ENCODE measurements at places on chromosomes 2 and 18. TPM values are rescaled to one million over a fixed set of nuclear protein-coding genes. Genes with fewer than 3 reads are reported as not detected.

GRCh38 chr2:195352581-195352980 is 304.4 kb upstream of the SLC39A10 start:
- DNase-seq, result no peak

DNA sequence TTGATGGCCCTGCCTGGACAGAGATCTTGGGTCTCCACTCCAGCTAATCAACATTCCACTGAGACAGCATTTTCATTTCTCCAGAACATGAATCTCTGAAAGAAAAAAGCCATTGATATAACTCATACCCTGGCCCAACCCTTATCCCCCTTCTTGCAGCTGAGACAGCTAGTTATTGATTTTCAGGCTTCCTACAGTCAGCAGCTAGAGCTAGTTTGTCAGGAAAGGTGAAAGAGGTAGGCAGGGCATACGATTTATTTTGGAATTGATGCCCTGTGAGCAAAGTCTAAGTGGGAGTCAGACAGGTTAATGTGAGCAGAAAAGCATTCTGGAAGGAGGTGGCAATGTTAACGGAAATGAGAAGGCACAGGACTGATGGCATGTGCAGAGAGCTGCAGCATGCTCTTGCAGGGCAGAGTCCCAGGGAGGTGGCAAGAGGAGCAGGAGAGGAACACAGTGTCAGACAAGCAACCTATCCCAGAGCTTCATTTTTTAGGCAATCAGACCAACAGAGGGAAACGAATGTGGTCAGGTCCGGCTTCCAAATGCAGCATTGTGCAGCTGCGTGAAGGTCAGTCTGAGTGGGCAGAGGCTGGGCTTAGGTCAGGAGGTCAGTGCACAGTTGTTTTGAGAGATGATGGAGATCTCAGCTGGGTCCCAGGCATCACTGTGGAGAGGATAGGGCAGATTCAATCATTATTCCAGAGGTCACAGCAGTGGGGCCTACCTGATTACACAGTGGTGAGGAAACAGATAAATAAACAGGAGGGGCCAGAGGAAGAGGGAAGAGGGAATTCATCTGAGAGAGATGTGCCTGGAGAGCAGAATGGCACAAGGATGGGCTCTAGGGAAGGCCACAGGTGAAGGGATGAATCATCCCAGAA is 134.8 kb downstream of the CMPK2 start:
- DNase-seq, result no peak

The OTOF gene
- total RNA-seq, result 12.4 TPM

DNA sequence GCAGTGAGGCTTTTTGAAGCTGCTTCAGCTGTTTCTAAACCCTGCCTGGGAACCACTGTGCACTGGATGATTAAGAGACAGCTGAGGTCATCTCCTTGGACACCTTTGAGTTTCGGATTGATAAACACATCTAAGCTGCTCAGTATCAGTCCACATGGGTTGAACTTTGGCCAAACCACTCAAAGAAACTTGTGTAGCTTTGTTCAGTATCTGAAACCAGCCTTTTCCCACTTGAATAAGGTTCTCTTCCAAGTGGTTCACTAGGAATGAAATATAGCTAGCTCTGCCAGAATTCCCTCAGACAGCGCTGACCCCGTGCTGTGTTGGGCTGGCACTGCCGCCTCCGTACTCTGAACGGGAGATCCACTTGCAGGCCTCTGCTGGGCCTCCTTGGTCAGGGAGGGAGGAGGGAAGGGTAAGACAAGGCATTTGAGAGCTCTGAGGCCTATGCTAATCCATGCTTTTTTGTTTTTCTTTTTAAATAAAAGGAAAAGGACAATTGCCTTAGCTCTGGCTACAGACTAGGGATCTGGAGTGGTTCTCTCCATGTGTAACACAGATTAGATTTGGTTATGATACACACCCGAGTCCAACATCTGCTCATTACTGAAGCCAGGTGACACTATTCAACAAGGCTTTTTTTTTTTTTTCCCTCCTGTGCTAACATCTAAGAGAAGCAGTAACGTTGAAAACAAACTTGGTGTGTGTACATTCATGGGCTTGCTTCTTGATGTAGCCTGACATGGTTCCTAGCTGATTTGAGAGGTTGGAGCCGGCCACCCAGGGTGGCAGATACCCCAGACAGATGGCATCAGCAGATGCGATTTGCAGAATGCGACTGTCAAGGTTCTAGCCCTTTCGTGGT is 67.7 kb downstream of the NCK2 start:
- DNase-seq, result peak; percentile 60

GRCh38 chr2:130920415-130921163 is 83.9 kb downstream of the ARHGEF4 start:
- peak; percentile 83 for DNase-seq

DNA sequence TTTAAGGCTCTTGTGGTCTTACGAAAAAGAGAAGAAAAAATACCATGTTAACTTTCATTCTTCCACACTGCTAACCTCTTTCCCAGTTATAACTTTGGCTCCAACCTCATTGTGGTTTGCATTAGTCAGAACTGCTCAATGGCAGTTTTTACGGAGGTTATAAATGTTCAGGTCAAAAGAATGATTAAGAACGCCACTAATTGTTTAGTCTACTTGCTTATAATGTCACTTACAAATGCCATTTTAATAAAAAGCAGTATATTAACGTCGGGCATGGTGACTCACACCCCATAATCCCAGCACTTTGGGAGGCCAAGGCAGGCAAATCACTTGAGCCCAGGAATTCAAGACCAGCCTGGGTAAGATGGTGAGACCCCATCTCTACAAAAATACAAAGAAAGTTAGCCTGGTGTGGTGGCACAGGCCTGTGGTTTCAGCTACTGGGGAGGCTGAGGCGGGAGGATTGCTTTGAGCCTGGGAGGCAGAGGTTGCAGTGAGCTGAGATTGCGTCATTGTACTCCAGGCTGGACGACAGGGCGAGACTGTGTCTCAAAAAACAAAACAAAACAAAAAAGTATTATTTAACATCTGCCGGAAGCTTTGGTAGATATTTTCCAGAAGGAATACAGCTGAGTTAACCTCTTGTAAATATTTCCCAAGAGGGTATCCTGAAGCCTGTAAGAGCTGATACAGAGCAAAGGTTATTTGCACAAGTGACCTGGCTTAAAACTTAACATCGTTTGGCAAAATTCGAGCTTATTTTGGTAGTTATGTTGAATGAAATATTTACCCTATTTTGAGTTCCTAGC is 5.1 kb downstream of the AGPS start:
- DNase-seq, result no peak

GRCh38 chr18:35991696-35992095 is 19.2 kb downstream of the RMP24 start:
- no peak for DNase-seq

- DNase-seq, result no peak
Measured at GRCh38 chr2:240231838-240232244, 91.4 kb upstream of the OTOS start.

GRCh38 chr2:134791616-134792015 is 46.8 kb upstream of the ACMSD start:
- DNase-seq, result no peak

The UGT1A6 gene
- 9.6 TPM for total RNA-seq

DNA sequence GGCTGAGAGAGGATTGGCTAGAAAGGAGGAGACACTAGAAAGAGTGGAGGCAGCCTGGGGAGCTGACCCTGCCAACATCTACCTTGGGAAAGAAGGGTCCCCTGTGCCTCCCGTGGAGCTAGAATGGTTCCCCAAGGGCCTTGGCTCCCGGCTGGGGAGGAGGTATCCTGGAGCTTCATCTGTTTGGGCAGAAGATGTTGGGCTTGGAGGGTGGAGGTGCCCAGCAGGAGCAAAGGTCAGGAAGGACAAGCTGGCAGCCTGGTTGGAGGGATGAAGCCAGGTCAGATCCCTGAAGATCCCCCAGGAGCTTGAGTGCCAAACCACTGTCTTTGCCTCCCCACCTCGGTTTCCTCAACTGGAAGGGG is 2.9 kb downstream of the ATP6V1B1 start:
- DNase-seq, result no peak

The ACOXL gene
- total RNA-seq, result not detected

- DNase-seq, result no peak
Measured at GRCh38 chr2:213958086-213958485, 452.8 kb upstream of the VWC2L start.

DNA sequence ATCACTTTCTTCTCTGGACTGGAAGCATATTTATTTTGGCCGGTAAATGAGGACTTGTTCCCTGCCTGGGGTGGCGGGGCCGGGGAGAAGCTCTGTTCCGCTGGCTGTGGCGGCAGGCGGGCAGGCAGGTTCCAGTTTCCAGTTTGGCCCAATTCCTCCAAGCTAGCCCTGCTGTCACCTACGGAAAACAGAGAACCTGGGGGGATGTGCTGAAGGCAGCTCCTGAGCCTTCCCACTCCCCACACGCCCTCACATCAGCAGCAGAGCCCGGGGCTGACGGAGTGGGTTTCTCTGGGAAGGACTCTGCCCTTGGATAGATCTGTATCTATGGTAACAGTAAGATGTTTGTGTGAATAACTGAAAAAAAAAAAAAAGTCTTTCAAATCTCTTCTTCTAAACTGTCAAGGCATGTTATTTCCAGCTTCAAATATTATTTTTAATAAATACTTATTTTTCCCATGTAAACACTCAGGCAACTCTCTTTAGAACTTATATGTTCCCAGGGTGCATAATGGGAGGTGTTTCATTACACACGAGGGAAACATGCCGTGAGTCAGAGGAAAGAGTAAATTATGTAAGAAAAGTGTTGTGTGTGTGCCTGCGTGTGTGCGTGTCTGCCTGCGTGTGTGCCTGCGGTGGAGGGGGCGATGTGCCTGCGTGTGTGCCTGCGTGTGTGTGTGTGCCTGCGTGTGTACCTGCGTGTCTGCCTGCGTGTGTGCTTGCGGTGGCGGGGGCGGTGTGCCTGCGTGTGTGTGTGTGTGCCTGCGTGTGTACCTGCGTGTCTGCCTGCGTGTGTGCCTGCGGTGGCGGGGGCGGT is 116.1 kb upstream of the ZNF516 start:
- peak; percentile 59 for DNase-seq

GRCh38 chr18:73841661-73842060 is 306.0 kb downstream of the FBXO15 start:
- no peak for DNase-seq

The SERPINB10 gene
- 7.0 TPM for total RNA-seq

- no peak for DNase-seq
Measured at GRCh38 chr2:120283649-120284048, 31.0 kb downstream of the RALB start.

GRCh38 chr2:46290078-46290477 is 7.1 kb upstream of the EPAS1 start:
- DNase-seq, result no peak

The ZNF804A gene
- total RNA-seq, result 0.41 TPM

GRCh38 chr2:27956888-27957287 is 66.4 kb downstream of the BABAM2 start:
- no peak for DNase-seq

- no peak for DNase-seq
Measured at GRCh38 chr2:239647052-239647819, 246.4 kb upstream of the HDAC4 start.

The POLR1A gene
- 19.8 TPM for total RNA-seq

- no peak for DNase-seq
Measured at GRCh38 chr18:57164401-57164800, 17.5 kb downstream of the BOD1L2 start.

GRCh38 chr2:26162963-26163362 is 9.9 kb upstream of the GAREM2 start:
- no peak for DNase-seq

The RAPGEF4 gene
- 11.3 TPM for total RNA-seq

- DNase-seq, result no peak
Measured at GRCh38 chr2:159971365-159972152, 90.9 kb downstream of the PLA2R1 start.

The CD207 gene
- not detected for total RNA-seq

GRCh38 chr2:106275971-106276370 is 81.9 kb upstream of the UXS1 start:
- DNase-seq, result no peak

DNA sequence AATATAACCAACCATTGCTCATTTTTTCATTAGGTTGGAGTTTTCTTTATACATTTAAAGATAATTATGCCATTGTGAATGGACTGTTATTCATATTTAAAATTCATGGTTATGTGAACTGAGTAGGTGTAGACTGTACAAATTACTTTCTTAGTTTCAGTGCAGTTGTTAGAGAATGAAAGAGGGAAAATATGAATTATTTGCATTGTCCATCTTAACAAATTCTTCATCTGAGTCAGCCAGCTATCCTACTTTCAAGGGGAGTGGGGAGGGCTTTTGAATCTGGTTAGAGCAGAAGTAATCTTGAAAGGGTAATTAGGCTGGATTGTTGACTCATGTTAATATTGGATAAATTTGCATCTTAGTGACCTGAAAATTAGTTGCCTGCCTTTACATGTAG is 212.0 kb downstream of the MCFD2 start:
- DNase-seq, result no peak

GRCh38 chr18:45637546-45638327 is 22.5 kb downstream of the SLC14A2 start:
- DNase-seq, result no peak

GRCh38 chr18:68083131-68083530 is 566.6 kb upstream of the DSEL start:
- DNase-seq, result no peak

The RAX gene
- total RNA-seq, result not detected
